ENCODE measurements at places on chromosomes 4 and X.

GRCh38 chr4:113446019-113446418, 315.5 kb downstream of the CAMK2D start:
- DNase-seq: no peak

GRCh38 chr4:73683456-73683855, 56.9 kb upstream of the CXCL8 start:
- DNase-seq: no peak

DNA sequence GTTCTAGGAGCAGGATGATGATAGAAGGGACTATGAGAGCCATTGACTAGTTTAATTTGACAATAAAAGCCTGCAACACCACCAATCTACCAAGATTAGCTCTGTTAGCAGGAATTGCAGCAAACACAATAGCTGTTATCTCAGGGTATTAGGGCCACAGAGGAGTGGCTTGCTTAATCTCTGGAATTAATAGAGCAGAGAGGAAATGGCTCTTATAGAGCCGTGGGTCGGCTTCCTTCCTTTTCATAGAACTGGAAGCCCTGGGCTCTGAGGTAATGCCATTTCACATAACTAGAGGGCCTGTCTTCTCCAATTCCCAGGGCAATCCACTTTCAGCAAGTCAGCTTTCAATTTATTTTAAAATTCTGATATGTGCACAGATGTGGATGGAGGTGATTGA, 83.0 kb downstream of the MAMLD1 start:
- DNase-seq: no peak

GRCh38 chr4:87030755-87031441, 96.1 kb downstream of the AFF1 start:
- no peak for DNase-seq

- no peak for DNase-seq
Observed at GRCh38 chrX:75038925-75039324, 113.7 kb upstream of the NEXMIF start.

DNA sequence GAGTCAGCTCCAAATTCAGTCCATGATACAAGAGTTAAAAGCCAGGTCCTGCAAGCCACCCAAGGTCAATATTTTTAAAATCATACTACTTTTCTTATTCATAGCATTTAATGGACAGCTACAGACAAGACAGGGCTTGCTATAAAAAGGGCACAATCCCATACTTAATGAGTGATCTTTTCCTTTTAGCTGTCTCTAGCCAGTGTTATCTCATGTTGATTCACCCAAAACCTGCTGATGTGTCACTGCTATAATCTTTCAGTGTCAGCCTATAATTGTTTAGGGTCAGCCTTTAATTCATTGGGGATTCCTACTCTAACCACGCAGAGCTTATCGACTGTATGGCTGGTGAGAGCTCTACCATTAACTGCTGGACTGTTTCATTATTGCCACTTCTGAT, 51.2 kb upstream of the HCCS start:
- no peak for DNase-seq

GRCh38 chr4:108213723-108214122, 45.0 kb upstream of the LEF1 start:
- DNase-seq: no peak

GRCh38 chr4:155974996-155975395, 21.3 kb upstream of the CTSO start:
- DNase-seq: no peak

- no peak for DNase-seq
Observed at GRCh38 chrX:119427024-119427794, 28.1 kb downstream of the SLC25A43 start.

DNA sequence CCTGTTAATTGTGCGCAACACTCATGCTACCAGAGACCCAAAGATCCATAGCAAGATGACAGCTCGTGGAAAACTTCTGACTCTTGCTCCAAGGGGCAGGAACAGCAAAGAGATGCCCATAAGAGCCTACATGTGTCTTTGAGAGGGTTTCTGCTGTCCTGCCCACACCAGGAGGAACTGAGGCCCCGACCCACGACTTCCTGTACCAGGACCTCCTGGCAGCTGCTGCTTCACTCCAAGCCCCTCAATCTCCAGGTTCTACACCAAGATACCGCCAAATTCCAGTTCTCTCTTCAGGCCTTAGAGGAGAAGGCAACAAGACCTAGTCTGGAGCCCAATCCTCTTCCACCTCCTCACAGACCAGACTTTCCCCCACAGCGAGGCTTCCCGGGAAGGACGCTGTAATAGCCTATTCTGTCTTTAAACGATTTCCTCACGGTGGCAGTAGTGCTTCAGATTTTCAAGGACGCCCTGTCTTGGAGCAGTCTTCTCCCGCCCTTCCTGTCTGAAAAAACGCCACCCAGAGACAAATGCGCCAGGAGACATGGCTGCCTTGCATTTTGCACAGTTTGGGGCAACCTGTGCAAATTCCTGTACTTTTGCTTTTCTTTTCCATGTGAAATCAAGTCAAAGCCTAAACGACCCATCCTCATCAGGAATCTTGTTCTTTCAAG, 230.2 kb upstream of the STK26 start:
- DNase-seq: peak; percentile 63

DNA sequence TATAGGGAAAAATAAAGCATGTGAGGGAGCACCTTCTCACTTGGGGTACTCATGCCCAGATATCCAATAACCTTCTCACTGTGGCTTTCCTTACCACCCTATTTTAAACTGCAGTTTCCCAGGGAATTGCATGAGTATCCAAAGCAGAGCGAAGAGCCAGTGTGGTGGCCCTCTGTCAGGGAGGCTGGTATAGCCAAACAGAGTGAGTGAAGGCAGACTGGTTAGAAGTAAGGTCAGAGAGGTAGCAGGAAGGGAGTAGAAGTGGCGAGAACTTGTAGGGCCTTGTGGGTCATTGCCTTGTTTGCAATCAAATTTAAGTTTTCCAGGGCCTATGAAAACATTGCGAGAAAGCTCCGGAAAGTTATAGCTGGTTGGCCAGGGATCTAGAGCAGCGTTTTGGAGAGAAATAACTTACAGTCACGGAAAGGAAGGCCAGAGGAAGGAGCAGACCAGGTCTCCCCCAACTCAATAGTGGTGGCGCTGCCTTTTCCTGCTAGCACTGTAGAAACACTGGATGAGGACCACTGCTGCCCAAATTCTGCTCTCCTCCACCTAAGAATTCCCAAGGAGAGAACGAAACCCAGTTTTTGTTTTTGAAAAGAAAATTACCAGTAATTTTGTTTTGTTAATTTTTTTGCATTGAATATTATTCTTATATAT, 77.2 kb downstream of the PDLIM5 start:
- no peak for DNase-seq

- no peak for DNase-seq
Observed at GRCh38 chr4:86928400-86929255, 6.2 kb upstream of the AFF1 start.

- no peak for DNase-seq
Observed at GRCh38 chrX:132692066-132692465, 203.2 kb upstream of the MBNL3 start.

DNA sequence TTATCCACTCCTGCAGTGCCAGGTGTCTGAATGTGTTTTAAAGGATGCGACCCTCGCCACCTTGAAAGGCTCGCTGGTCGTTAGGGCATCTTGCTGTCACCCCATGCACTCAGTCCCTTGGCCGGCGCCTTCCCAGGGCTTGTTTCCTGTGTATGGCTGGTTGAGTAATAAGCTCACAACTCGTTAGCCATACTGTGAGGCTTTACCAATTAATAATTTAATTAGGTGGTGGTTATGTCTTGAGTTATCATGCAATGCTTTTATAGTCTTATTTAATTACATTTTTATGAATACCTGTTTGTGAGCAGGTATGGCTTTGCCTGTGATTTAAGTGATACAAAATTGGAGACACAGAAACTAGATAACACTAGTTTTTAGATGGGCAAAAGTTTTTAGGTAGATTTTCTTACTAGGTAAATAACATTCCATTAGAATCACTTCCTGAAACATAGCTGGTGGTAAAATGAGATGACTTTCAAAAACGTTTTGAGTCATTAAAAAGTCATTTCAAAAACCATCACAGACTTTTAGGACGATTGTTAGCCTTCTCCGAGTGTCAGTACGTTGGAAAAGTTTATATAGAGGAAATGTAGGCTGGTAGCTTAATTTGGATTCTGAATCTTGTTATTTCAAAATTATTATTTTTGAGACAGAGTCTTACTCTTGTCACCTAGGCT, 18.2 kb downstream of the PTTG2 start:
- no peak for DNase-seq

DNA sequence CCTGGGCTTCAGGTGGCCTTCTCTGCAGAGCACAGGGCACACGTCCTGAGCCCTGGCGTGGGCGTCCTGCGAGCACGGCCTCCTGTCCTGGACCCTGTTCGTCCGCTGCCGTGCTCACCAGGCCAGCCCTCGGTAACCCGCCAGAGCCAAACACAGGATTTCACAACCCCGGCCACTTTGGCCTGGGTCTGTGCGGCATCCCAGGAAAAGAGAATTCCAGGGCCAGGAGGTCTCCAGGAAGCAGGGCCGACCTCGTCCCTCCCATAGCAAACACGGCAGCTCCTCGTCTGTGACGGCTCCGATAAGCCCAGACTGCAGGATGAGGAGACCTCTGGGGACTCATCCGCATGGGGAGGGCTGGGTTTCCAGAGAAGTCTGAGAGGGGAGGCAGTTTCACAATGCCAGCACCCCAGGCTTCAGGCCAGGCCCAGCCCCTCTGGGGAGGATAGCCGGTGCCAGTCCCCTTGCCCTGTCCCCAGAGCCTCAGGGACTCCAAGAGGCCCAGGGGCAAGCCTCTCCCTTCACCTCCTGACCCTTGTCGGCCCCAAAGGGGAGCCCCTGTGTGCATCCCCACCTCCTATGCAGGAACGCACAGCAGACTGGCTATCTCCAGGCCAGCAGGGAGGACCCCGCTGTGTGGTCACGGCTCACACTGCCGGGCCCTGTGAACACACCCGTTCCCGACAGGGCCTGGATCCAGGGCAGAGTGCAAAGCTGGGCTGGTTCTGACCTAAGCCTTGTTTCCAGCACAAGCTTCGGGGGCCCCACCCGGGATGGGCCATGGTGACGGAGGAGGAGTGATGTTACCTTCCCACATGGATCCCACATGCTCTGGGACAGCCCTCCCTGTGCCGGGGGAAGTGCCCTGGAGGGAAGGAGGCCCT, 22.3 kb upstream of the HTRA3 start:
- DNase-seq: no peak

DNA sequence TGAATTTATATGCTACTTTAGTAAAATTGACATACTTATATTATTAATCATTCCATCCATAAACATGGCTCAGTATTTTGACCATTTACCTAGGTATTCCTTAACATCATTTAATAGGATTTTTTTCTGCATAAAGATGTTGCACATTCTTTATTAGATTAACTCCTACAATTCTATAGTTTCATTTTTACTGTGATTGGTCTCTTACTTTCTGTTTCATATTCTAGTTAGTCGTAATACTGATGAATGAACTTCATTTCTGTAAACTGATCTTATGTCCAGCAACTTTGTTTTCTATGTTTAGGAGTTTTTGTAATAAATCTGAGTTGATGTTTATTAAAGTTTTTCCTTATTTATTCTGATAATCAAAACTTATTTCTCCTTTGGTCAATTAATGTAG, 278.2 kb upstream of the CXXC4 start:
- no peak for DNase-seq

DNA sequence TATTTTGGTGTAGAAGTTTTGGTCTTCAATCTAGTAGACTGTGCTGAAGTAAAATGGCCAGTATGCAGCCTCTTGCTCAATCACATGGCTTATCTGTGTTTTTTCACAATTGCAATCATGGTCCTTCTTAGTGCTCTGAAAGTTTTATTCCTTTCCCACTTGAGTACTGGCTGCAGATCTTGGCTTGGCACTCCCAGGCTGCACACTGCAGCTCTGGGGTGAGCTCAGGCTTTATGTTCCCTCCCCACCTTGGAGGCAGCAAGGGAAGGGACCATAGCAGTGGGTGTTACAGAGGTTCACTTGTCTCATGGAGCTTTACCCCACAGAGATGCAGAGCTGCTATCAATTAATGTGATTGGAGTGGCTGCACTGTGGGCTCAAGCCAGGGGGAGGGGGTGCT, 156.0 kb downstream of the TENT5D start:
- no peak for DNase-seq

DNA sequence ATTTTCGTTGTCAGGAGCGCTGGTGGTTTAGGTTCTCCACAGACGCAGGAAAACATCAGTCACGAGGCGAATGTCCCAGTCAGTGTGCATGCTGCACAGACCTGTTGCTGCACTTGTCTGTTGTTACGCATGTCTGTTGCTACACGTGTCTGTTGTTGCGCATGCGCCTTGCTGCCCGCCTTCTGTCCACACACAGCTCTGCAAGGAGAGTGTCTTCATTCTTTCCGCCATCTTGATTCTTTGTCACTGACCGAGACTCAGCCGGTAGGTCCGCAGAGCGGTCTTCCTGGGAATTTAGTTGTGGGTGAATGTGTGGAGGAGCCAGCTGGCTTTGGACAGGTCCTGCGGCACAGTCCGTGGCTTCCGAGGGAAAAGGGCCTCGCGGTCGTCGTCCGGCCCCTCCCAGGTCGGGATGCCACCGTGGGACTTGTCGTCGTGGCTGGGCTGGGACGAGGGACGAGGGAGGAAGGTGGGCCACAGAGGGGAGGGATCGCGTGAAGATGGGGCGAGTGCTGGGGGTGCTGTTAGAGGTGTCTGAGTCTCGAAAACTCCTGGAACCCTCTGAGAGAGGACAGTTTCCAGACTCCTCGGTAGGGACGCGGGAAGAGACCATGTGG, at the start of gene PAGE2B:
Gene PAGE2B (plus strand): TSS at position 180 of the 617 bp plus-strand sequence. CDS start 1,012 bp downstream, outside the sequence.
- DNase-seq: no peak

- DNase-seq: no peak
Observed at GRCh38 chr4:181376058-181376457, 867.1 kb upstream of the TENM3 start.

DNA sequence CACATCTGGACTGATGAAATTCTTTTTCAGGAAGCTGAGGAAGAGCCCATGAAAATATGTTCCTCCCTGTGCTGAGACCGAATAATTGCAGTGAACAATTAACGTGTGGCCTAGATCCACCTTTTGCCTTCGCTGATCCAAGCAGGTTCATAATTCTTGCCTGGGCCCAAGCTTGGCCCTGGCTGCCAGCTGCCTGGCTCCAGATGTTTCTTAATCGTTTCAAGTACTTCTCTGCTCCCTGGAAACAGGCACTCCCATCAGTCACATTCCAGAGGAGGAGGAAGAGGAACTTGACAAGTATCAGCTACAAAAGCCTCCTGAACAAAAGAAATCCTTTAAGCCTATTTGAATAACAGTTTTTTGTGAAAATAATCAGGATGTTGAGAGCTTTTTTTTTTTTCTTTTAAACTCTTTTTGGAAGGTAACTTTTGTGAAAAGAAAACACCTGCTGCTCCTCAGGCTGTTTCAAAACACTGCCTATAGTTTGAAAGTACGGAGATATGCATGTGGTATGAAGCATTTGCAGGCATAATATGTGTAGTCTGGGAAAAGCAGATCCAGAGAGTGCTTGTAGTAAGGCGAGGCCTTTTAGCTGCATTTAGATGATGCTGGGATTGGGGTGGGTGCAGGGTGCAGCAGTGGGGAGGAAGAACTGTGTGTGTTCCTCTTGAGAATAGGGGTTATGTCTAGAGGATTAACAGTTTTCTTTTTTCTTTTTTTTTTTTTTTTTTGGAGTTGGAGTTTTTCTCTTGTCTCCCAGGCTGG, 154.4 kb downstream of the PTTG2 start:
- DNase-seq: no peak

GRCh38 chrX:108399418-108400165, 38.6 kb downstream of the COL4A6 start:
- peak; percentile 83 for DNase-seq

All from NCI-H1930 (cell line).